ENCODE measurements at places on chromosomes 5 and 9. TPM values are rescaled to one million over a fixed set of nuclear protein-coding genes. Genes with fewer than 3 reads are reported as not detected.

- DNase-seq = no peak
Measured at GRCh38 chr5:21680196-21680595, 1172.9 kb downstream of the CDH12 start.

DNA sequence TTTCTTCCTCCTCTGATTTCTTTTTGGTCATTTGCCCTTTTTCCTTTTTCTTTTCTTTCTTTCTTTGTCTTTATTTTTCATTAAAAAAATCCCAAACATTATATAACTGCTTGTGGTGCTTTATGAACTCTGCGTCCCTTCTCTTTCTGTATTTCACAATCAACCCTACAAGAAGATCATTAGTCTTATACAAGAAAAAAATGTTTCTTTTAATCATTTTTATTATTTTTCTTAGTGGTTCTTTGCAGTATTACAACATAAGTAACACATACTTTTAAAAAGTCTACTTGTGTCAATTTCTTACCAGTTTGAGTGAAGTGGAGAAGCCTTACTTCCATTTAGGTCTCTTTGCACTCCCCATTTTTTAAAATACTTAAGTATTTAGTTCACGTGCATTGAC lies 212.7 kb upstream of the SMC2 start:
- DNase-seq = no peak

DNA sequence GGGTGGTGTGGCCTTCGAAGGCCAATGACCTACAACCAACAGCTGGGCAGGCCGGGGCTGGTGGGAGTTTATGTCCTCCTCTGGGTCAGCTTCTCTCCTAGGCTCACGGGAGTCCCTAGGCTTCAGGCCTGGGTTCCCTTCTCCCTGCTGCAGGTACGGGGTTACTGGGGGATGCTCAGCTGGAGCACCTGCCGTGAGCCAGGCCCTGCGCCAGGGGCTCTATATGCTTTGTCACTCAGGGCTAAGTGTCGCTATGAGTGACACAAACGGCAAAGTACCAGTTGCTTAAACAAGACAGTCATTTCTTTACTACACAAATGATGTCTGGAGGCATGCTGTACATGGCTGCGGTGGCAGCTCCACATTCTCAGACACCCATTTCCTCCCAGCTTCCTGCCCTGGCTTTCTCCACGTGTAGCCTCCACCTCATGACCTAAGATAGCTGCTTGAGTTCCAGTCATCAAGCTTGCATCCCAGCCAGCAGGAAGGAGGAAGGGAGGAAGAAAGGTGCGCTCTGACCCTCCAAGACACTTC lies 22.5 kb upstream of the NINJ1 start:
- DNase-seq = no peak

DNA sequence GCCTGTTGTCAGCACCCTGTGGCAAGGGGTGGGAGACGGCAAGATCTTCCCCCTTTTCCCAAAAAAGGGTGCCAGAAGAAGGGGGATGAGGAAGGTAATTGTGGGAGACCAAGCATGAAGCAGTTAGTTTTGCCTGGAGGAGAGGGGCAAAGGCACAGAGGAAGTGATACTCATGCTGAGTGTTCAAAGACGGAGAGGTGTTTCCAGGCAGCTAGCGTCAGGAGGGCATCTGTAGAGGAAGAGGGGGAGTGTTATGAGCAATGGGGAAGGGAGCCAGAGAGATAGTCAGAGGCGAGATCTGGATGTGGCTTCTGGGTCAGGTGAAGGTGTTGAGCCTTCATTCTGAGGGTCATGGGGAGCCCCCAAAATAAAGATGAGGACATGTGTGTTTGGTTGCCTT lies 26.9 kb upstream of the ADAM19 start:
- DNase-seq = no peak

DNA sequence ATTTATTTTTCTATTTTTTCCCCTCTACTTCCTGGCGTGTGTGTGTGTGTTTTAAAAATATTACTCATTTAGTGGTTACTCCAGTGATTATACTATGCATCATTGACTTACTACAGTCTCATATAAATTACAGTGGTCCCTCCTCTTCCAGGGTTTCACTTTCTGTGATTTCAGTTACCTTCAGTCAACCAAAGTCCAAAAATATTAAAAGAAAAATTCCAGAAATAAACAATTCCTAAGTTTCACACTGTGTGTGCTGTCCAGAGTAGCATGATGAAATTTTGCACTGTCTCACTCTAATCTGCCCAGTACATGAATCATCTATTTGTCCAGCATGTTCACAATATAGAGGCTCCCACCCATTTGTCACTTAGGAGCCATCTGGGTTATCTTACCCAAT lies 47.4 kb upstream of the CCDC112 start:
- no peak for DNase-seq

GRCh38 chr5:2017540-2018389 lies 135.0 kb upstream of the IRX4 start:
- no peak for DNase-seq

DNA sequence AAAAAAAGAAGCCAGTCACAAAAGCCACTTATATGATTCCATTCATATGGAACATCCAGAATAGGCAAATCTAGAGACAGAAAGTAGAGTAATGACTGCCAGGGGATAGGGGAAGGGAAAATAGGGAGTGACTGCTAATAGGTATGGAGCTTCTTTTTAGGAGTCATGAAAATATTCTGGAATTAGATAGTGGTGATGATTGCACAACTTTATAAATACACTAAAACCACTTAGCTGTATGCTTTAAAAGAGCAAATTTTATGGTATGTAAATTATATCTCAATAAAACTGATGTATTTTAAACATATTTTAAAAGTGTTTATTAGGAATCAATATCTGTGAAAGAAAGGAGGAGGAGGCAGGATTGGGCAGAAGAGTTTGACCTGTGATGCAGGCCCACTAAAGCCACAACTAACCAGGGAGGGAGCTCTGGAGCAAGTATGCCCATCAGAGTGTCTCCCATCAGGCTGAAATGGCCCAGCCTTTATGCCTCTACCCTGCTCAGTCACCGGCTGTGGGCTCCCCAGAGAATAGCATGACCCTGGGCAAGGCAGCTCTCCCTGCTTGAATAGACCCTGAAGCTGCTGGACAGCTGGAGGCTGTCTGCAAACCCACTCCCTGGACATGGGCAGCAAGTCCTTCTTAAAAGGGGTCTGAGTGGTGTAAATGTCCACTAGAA lies 96.0 kb upstream of the SLC44A1 start:
- no peak for DNase-seq

DNA sequence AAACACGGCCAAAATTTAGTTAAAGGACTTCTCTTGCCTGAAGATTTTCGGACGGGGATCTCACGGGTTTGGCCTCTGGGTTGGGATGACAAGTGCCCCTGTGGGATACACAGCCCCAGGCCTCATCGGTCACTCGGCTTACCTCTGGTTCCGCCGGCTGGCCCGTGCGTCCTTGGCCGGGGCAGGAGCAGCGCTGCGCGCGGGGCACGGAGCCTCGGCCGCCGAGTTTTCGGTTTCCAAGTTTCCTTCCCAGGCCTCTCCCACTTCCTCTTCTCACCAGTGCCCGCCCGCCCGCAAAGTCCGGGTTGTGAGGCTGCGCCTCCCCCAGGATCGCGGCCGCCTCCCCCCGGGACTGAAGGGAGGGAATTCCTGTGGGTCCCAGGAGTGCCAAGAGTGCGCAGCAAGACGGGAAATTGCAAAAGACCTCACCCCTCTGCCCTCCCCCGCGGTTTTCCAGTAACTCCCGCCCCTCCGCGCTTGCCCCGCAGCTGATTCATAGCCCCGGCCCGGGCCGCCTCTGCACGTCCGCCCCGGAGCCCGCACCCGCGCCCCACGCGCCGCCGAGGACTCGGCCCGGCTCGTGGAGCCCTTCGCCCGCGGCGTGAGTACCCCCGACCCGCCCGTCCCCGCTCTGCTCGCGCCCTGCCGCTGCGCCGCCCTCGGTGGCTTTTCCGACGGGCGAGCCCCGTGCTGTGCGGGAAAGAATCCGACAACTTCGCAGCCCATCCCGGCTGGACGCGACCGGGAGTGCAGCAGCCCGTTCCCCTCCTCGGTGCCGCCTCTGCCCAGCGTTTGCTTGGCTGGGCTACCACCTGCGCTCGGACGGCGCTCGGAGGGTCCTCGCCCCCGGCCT lies at the start of gene OSMR:
OSMR (plus strand) TSS at position 487 of the 853 bp plus-strand sequence. CDS start 23,033 bp downstream, outside the sequence.
- DNase-seq = no peak

- DNase-seq = no peak
Measured at GRCh38 chr5:150473673-150474358, 24.3 kb upstream of the RPS14 start.

DNA sequence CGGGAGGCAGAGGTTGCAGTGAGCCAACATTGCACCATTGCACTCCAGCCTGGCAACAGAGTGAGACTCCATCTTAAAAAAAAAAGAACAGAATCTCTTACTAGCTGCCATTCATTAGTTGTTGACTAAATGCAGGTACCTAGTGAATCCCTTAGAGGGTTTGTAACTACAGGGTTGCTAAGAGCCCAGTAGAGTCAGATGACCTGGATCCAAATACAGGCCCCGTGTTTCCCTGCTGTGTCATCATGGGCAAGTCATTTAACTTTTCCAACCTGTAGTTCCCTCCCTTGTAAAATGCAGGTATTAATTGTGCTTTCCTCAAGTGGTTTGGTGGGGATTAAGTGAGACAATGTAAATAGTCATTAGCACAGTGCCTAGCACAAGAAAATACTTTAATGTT lies 32.8 kb downstream of the PLAC8L1 start:
- no peak for DNase-seq

DNA sequence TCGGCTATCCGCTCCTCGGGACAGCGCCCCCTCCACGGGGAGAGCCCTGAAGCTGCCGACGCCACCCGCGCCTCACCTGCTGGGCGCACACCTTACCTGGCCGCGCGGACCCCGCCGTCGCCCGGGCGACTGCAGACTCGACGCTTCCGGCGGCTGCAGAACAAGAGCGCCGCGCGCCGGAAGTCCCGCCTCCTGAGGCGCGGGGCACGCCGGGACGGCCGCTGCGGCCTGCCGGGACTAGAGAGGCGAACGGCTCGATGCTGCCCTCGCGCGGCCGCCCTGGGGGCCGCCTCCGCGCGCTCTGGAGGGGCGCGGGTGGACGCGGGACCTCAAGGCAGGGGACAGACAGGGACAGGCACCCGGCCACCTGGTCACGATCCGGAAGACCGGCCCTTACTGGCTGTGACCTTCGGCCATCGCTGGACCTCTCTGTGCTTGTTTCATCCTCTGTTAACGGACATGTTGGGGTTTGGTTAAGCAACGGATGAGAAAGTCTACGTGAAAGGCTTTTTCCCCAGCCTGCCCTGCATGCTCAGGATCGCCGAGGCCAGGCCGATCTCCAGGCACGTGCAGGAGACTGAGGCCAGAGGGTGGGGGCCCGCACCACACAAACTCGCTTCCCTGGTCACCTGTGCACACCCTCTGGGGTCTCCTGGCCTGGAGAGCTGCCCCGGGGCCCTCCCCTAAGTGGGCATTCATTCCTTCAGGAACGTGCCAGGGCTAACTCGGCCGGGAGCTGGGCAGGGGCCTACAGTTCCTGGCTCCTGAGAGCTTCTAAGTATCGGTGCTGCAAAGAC lies at the start of gene SNAPC4:
SNAPC4 (minus strand) TSS at position 133 of the 797 bp plus-strand sequence. CDS start 1,742 bp downstream, outside the sequence.
- DNase-seq = peak; percentile 86

DNA sequence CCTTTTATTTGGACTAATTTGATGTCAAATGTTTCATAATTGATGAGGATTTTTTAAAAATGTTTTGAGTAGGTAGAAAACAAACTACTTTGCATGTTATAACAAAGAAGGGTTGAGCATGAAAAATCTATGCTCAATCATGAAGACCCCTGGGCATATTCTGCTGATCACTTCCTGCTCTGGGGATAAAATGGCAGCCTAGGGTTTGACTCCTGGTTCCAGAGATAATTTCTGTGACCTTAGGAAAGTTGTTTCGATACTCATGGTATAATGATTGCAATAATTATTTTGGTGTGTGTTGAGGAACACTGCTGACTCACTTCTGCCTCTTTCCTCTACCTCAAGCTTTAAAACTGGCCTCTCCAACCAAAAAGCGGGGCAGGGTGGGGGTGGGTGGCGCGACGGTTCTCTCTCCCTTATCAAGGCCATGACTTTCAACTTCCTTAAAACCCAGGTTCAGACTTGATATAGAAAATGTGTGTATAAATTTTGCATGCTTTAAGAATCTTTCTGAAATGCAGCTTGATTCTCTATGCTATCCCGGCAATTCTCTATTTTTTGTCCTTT lies 6.0 kb upstream of the PIP5K1B start:
- no peak for DNase-seq

DNA sequence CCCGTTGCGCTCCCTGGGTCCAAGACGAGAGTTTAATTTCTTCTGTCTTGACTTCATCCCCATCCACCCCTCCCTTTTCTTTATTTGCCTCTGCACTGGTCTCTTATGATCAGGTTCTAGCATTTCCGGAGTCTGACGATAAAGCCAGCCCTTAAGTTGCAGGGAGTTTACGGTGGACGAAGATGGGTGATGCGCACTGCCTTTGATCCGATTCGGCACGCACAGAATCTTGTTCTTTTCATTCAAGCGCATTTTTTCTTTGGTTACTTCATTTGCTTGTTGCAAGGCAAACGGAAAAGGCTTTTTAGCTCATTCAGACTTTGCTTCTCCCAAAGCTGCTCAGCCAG lies 488 bp upstream of the MCTP1 start:
- no peak for DNase-seq

GRCh38 chr5:42301349-42301748 lies 121.9 kb upstream of the GHR start:
- no peak for DNase-seq

The SH3GL2 gene
- total RNA-seq = not detected

The IQGAP2 gene
- 30.9 TPM for total RNA-seq

The ENC1 gene
- total RNA-seq = 51.1 TPM

The PCDH1 gene
- total RNA-seq = not detected

The ROR2 gene
- total RNA-seq = 0.19 TPM

The SLC46A2 gene
- not detected for total RNA-seq
